CD4-positive, alpha-beta T cell (primary cell): ENCODE measurements at places on chromosomes 6 and 20.

DNA sequence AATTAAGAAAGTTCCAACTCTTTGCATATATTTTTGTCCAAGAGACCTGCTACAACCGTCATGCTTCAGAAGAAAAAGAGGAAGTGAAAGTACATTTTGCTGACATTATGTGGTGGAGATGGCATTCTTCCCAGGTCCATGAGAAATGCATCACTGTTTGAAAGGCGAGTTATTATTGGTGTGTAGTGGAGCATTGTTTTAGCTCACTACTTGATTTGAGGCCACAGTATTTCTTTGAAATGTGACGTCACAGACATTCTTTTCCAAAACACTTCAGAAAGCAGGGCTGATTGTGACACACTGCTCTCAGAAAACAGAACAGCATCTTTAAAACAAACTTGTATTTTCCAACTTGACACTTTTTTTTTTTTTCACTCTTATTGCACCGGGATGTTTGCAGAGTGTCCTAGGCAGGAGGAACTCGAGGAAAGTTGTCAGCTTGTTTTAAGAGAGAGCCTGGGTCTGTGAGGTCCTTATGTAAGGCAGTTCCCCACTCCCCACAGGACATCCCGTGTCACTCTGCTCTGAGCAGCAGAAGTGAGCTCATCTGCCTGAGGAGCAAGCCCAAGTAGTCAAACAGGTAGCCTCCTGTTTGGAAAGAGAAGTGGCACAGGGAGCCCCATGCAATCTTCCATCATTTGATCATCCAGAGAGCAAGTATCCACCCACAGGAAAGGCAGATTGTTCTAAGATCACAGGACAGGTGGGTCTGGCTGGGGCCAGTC, 1.1 kb downstream of the SPTLC3 start:
- no peak for DNase-seq
- no peaks in the 10 kb centered on the region for H3K36me3 ChIP-seq
- H3K4me1 ChIP-seq = peaks cover 6% of the 10 kb centered on the region
- peak overlapping the region; percentile 43 for H3K4me3 ChIP-seq

DNA sequence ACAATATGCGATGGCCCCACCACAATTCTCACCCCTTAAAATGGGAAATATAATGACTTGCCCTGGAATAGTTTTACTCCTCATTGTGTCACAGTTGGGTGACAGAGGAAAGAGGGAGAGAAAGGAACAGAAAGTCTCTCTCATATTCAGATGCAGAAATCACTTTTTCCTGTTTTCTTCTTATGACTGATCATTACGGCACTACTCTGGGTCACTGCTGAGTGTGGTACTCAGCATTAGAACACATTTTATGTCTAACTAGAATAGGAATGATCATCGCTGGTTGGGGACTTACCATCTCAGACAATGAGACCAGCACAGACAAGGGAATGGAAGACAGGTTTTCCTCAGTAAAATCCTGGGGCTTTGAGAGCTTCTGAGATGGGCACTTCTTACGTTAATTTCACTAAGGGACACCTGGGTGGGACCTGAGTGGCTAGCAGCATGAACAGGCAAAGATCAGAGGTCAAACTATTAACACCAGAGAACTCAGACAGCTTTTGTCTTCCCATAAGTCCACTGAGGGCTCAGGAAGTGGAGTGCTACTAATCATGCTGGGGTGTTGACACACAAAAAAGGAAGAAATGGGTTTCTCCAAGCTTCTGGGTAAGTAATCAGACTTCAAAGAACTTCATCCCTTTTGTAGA, 54.9 kb upstream of the ARHGAP18 start:
- no peaks in the 10 kb centered on the region for H3K36me3 ChIP-seq
- H3K4me3 ChIP-seq = no peak overlapping the region
- H3K27ac ChIP-seq = no peak overlapping the region
- H3K27me3 ChIP-seq = peaks cover 9% of the 10 kb centered on the region

GRCh38 chr6:19999319-20000191, 162.4 kb downstream of the ID4 start:
- DNase-seq = no peak
- H3K27ac ChIP-seq = no peak overlapping the region
- H3K27me3 ChIP-seq = no peaks in the 10 kb centered on the region

GRCh38 chr6:56241124-56241802, 6.1 kb downstream of the COL21A1 start:
- H3K36me3 ChIP-seq = no peaks in the 10 kb centered on the region
- no peak overlapping the region for H3K27ac ChIP-seq
- no peaks in the 10 kb centered on the region for H3K27me3 ChIP-seq
- H3K4me1 ChIP-seq = no peaks in the 10 kb centered on the region

DNA sequence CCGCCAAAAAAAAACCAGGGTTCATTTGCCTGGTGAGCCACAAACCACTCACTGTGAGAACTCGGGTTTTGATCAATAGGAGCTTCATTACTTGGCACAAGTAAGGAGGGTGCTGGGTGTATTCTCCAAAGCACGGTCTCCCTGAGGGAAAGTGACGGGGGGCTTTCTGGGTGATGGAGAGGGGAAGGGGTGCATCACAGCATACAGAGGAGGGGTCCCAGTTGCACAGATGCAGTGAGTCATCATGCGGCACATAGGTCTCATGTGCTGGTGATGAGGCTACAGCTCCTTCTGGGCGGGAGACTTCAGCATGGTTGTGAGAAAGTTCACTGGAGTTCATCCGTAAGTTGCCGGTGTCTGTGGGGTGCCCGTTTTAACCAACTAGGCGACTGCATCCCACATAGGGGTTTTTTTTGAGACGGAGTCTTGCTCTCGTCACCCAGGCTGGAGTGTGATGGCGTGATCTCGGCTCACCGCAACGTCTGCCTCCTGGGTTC, 36.2 kb downstream of the SUN5 start:
- H3K4me3 ChIP-seq = no peak overlapping the region
- H3K27me3 ChIP-seq = no peaks in the 10 kb centered on the region
- peak overlapping the region; percentile 87 for H3K27ac ChIP-seq
- DNase-seq = peak; percentile 79
